NCI-H1930 (cell line): ENCODE measurements at places on chromosomes 2 and 18.

DNA sequence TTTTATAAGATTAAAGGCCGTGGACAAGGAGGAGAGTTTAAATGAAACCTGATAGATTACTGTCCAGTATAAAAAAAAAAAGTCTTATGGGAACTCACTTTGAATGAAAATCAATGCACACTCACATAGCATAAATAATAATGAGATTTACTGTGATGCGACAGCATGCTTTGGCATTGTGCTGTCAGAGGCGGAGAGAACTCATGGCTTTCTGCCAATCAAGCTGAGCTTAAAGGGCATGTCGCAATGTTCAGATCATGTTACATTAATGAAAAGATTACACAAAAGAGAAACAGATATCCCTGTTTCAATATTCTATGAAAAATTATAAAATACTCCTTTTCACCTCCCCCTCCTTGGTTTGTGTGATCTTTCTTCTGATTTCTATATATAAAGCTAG lies 310.8 kb downstream of the ERBB4 start:
- DNase-seq = no peak

DNA sequence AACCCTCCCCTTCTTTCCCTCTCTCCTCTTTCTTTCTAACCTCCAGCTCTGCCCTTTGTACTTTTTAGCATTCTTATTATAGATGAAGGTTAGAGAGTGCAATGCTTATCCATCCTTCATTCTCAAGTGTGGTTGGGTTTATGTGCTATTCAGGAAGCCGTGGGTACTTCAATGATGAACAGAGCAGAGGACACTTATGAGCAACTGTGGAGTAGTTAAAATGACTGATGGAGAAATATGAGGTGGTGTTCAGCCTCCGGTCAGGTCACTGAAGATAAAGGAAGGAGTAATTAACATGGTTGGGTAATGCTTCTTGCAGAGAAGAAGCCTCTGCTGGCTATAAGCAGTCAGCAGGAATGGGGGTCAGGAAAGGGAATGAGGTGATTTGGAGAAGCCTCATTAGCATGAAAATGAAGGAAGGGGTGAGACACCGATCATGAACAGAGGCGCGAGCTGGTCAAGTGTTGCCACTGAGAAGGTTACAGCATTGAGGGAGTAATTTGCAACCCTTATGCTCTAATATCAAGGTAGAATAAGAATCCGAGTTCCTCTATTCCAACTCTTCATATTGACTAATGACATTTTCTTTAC lies 174.7 kb downstream of the LPIN1 start:
- no peak for DNase-seq

DNA sequence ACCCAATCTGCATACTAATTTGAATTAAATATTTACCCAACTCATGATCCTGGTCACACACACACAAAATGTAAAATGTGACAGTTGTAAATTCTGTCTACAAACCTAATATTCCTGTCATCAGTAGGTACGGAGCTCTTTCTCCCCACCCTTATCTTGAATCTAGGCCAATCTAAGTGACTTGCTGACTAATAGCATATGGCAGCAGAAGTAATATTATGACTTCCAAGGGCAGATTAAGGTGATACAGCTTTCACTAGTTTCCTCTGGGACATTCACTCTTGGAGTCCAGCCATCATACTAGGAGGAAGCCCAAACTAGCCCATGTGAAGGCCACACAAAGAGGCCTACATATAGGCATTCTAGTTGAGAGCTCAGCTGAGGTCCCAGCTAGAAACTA lies 89.4 kb downstream of the TMEM131 start:
- no peak for DNase-seq

DNA sequence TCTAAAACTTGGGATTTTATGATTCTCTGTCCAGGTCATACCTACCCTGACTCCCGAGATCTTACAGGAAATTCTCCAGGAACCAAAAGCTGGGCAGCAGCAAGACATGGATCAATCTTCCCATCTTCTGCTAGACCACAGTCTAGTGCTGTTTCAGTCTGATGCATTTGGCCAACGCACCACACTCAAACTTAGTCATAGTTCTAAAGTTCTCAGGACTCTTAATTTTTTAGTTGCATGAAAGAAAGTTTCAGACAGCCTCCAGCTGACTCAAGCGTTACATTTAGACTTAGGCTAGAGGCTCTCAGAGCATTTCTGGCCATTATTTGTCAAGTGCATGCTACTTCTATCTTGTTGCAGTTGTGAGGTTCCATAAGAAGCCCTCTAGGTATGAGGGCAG lies 230.1 kb upstream of the CCDC150 start:
- no peak for DNase-seq

DNA sequence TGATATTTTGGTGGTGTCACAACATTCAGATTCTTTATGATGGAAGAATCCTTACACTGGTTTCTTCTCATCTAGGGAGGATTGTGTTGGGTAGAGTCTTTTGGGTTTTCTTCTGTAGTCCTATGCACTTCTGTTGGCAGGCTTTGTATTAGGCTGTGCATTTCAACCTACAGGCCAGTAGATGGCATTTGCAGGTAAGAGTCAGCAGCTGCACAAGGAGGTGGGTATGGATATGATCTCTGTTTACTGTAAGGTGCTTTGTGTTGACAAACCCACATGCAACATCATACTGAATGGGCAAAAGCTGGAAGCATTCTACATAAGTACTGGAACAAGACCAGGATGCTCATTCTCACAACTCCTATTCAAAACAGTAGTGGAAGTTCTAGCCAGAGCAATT lies 656.8 kb downstream of the METTL4 start:
- no peak for DNase-seq

GRCh38 chr2:72413716-72414115 lies 266.1 kb upstream of the CYP26B1 start:
- DNase-seq = no peak

DNA sequence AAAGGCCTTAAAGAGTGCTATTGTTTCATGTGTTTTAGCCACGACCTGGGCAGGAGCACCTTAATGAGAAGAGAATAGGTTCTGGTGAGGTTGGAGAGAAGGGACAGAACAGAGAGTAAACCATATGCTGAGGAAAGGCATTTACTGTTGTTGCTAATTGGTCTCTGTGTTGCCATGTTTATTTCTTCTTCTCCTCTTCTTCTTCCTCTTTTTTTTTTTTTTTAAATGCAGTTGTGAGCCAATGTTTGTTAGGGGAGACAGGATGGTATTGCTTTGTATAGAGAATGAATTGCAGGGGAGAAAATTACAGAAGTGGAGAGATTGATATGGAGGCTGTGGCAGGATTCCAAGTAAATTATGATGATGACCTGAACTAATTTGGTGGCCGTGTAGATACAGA lies 2.6 kb downstream of the SCN9A start:
- peak; percentile 41 for DNase-seq

- DNase-seq = no peak
Measured at GRCh38 chr2:216201692-216202306, 92.7 kb downstream of the XRCC5 start.

- no peak for DNase-seq
Measured at GRCh38 chr2:54194761-54195750, 61.0 kb downstream of the TSPYL6 start.

- DNase-seq = no peak
Measured at GRCh38 chr18:3086871-3087270, 73.9 kb upstream of the LPIN2 start.

GRCh38 chr2:30403592-30404312 lies 43.3 kb upstream of the LCLAT1 start:
- no peak for DNase-seq
